ENCODE measurements at places on chromosomes 7 and 10. TPM values are rescaled to one million over a fixed set of nuclear protein-coding genes. Genes with fewer than 3 reads are reported as not detected.

DNA sequence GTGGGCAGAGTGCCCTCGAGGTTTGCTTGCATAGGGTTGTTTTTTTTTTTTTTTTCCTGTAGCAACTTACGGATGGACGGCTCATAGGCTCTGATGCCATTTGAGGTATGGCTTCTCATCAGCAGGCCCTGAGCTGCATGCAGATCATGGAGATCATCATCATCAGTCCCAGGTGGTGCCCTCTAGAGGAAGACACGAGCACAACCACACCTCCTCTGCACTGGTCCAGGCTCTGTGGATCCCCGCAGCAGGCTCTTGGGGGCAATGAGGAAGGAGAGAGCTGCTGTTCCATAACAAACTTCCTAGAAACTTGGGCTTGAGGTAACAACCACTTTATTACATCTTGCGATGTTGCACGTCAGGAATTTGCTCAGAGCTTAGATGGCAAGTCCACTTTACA is 132.7 kb upstream of the CXCL12 start:
- no peaks in the 10 kb centered on the region for H3K36me3 ChIP-seq
- H3K27me3 ChIP-seq: no peaks in the 10 kb centered on the region
- H3K27ac ChIP-seq: no peak overlapping the region
- H3K4me1 ChIP-seq: no peaks in the 10 kb centered on the region
- H3K4me3 ChIP-seq: no peak overlapping the region

- DNase-seq: no peak
- no peaks in the 10 kb centered on the region for H3K36me3 ChIP-seq
- no peak overlapping the region for H3K27ac ChIP-seq
- H3K27me3 ChIP-seq: peaks cover 17% of the 10 kb centered on the region
- H3K4me1 ChIP-seq: peaks cover 4% of the 10 kb centered on the region
- no peak overlapping the region for H3K4me3 ChIP-seq
These were observed 28.2 kb upstream of the GOLGA7B start for GRCh38 chr10:97821308-97822038.

DNA sequence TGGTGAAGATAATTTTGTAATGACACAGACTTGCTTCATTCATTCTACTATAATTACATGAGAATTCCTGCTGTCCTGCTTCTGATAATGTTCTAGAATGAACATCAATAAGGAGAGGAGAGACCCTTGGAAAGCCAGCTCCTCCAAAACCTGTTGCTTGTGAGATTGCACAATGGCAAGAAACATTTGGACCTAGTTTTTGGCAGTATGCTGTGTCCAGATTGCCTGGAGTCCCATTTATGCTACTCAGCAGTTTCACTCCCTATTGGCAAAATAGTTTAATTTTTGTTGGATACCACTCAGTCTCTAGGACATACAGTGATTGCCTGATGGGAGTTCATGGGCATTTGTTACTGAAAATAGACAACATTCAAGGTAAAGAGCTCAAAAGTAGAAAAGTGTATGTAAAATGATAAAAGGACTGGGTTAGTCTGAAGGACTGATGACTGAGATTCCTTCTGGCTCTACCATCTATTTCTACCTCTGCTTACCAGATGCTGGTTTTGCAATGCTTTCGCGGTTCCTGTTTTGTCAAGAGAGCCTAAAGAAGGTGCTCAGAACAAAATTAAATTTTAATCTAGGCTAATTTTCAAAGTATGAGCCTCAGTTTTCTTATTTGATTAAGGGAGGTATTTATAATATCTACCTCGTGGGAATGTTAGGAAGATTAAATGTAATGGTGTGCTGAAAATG is 8.0 kb upstream of the ACTR3B start:
- H3K4me3 ChIP-seq: no peak overlapping the region
- no peak overlapping the region for H3K27ac ChIP-seq
- no peak for DNase-seq
- no peaks in the 10 kb centered on the region for H3K4me1 ChIP-seq
- no peaks in the 10 kb centered on the region for H3K36me3 ChIP-seq

DNA sequence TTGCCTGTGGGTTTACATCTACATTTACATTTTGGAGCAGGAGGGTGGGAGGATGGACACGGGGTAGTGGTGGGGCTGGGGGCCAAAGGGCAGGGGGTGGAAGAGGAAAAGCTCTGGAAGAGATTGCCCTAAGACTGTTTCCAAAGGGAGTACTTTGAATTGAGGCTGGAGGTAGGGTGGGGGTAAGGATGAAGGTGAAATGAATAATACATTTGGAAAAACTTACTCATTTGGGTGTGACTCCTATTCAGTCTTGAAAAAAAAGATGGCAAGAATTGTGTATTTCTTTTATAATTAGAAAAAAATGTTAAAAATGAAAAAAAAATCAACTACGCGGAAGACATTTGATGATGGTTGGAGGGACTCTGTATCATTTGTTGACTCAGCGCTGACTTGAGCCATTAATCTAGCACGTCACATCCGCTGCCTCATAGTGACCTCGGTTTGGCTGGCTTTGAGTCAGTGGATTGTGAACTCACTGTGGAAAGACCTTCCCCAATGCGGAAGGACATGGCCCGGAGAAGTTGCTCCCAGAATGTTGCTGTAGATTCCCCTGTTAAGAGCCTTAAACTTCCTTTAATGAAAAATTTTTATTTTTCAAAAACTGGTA is 2.8 kb downstream of the FAM180A start:
- H3K27me3 ChIP-seq: no peaks in the 10 kb centered on the region
- H3K4me3 ChIP-seq: no peak overlapping the region
- H3K36me3 ChIP-seq: no peaks in the 10 kb centered on the region
- H3K27ac ChIP-seq: peak overlapping the region; percentile 4
- no peak for DNase-seq
- H3K4me1 ChIP-seq: no peaks in the 10 kb centered on the region

BBS9 gene
- 11.1 TPM for polyA plus RNA-seq

ST8SIA6 gene
- not detected for polyA plus RNA-seq

- DNase-seq: no peak
- no peak overlapping the region for H3K27ac ChIP-seq
- H3K36me3 ChIP-seq: no peaks in the 10 kb centered on the region
- no peak overlapping the region for H3K4me3 ChIP-seq
- H3K27me3 ChIP-seq: no peaks in the 10 kb centered on the region
These were observed 136.4 kb upstream of the AOAH start for GRCh38 chr7:36860681-36861080.

GRCh38 chr7:128869138-128869943 is 6.7 kb downstream of the ATP6V1F start:
- peak; percentile 87 for DNase-seq
- H3K27me3 ChIP-seq: no peaks in the 10 kb centered on the region
- H3K27ac ChIP-seq: no peak overlapping the region
- H3K4me3 ChIP-seq: peak overlapping the region; percentile 56
- H3K36me3 ChIP-seq: peaks cover 8% of the 10 kb centered on the region

Data from SK-N-SH (cell line).